Left kidney (tissue), 8 donors: ENCODE measurements at places on chromosomes 3 and 15. TPM values are rescaled to one million over a fixed set of nuclear protein-coding genes. Genes with fewer than 3 reads are reported as not detected.

GRCh38 chr15:44726568-44727484, 9.5 kb upstream of the TRIM69 start:
- no peak for DNase-seq

DNA sequence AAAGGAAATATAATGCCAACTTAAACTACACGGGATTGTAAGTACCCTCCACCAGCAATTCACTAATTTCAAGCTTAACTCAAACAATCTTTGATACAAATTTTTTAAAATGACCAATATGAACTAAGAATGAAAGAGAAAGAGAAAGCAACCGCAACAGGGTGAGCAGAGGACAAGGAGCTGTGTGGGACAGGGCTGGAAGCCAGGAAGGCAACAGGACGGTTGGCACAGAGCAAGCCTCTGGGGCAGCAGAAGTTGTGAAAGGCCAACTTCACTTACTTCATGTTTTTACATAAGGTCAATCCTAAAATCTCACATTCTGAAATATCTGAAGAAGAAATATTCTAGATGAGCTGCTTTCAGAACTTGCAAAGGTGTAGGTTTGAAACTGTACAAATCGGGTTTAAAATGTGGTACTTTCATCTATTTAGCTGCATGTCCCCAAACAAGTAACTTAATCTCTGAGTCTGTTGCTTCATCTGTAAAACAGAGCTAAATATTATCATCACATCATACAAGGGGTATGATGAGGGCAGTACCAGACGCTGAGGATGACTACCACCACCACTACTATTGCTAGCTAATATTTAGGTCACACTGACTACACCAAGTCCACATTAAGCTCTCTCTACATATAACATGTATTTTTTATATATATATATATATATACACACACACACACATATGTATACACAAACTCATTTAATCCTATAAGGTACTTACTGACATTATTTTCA, 101.7 kb downstream of the IGSF11 start:
- no peak for DNase-seq

The PAQR9 gene
- polyA plus RNA-seq, result 0.68 TPM

DNA sequence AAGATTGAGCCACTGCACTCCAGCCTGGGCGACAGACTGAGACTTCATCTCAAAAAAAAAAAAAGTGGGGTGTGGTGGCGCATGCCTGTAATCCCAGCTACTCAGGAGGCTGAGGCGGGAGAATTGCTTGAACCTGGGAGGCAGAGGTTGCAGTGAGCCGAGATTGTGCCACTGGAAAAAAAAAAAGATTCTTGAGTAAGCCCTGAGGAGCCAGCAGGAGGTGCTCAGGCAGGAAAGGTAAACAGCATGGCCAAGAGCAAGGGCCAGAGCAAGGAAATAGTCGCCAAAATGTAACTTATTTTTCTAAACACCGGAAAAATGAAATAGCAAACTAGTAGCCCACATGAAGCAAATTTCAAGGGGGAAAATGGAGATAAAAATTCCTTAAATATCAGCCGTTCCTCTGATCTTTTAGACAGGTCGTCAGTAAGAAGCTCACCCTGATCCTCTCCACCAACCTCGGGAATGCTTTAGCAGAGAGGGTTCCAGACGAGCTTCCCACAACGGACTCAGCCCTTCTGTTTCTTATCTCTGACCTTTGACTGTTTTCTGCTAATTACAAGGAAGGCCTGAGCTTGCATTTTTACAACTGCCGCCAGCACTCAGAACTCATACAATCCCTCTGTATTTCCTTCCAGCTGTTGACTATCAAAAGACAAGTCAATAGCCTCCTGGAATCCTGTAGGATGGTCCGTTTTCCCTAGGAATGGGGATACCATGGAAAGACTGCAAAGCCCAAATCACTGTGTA, 45.0 kb upstream of the AKAP13 start:
- no peak for DNase-seq

GRCh38 chr3:31469385-31469784, 63.3 kb upstream of the STT3B start:
- DNase-seq, result no peak

- DNase-seq, result no peak
Measured at GRCh38 chr3:69451594-69451993, 65.7 kb upstream of the FRMD4B start.

The VIPR1 gene
- 1.9 TPM for polyA plus RNA-seq

GRCh38 chr3:24177201-24177600, 232.1 kb downstream of the NR1D2 start:
- no peak for DNase-seq

GRCh38 chr3:161093895-161094294, 11.3 kb downstream of the B3GALNT1 start:
- DNase-seq, result no peak
